NCI-H2107 (cell line): ENCODE measurements at places on chromosomes 1 and 21.

DNA sequence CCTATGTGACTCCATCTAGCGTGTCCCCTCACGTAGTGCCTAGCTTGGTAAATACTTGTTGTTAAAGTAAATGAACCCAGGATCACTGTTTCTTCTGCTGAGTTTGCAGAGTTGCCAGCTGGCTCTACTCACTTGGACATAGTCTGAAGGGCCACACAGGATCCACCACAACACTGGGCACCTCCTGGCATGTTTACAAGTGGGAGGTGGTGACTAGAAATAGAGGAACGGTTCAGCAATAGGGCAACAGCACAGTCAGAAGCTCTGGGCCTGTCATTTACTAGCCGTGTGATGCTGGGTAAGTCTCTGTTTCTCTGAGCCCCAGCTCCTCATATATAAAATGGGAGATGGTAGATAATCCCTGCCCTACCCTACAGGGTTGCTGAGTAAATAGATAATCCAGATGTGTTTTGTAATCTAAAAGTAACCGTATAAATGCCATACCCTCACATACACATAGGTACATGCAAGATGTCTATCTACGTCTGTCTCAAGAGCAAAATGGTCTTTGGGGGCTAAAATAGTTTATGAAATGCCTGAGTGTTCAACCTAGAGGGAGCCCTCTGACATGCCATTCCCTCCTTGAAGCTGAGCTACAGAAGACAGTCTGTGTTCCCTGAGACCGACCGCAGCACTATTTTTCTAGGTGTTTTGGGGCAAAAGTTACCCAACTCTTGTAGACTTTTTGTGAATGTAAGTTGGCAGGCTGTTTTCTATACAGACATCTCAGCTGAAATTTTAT is 20.5 kb downstream of the RNF220 start:
- DNase-seq, result no peak

GRCh38 chr1:221337106-221337505 is 404.8 kb downstream of the DUSP10 start:
- no peak for DNase-seq

DNA sequence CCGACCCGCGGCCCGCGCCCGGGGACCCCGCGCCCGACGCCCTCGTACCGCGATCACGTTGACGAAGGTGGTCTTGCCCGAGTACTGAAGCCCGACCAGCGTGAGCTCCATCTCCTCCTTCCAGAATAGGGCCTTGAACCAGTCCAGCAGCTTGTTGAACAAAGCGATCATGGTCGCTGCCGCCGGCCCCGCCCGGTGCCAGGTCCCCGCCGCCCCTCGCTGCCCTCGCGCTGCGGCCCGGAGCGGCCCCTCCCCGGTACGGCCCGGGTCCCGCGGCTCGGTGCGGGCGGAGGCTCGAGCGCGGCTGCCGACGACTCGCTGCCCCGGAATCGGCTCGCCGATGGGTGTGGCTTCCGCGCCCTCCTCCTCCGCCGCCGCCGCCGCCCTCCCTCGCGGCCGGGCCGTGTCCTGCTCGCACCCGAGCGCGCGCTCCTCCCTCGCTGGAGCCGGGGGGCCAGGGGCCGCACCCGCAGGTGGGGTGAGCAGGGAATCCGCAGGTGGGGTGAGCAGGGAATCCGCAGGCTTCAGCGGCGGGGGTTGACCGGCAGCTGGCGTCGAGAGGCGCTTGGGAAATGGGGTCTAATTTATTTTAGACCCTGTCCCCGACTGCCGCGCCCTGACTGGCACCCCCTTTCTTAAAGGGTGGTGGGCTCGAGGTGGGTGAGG is at the start of gene ARL8A:
Gene ARL8A (minus strand): TSS at position 336 of the 666 bp plus-strand sequence. CDS start 165 bp downstream, at position 171.
- DNase-seq, result peak; percentile 75

DNA sequence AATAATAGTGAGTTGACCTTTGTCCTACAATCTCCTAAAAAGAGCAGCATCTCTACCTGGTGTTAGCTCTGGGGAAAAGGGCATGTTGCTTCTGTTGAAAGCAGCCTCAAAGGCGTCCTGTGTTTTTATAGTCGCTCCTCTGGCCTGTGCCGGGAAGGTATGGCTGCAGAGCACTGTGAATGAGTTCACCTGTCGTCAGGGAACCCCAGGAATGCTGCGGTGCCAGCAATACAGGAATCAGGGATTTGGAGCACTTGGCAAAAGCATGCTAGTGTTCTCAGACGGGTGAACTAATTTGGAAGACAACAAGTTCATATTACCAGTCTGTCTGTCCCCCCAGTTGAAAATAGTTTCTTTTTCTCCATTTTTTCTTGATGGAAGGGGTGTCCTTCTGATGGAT is 60.3 kb upstream of the PGD start:
- no peak for DNase-seq

DNA sequence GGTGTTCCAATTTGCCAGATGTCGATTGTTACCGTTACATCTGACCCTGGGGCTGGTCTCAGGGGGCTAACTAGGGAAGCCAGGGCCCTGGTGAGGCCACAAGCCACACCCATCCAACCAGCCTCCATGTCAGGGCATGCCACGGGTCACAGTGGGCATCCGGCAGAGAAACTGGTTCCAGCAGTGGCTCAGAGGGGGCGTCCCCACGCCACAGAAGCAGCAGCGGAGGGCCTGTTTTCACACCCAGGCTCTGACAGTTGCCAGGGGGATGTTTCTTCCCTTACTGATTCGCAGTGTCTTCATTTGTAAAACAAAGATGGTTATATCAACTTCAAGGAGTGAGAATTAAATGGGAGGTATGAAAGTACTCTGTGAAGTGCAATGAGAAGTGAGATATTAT is 75.0 kb upstream of the COX20 start:
- no peak for DNase-seq
